ENCODE measurements at places on chromosomes 1 and 21. TPM values are rescaled to one million over a fixed set of nuclear protein-coding genes. Genes with fewer than 3 reads are reported as not detected.

IL12RB2 gene
- total RNA-seq: 31.8 TPM

MCOLN2 gene
- total RNA-seq: 15.0 TPM

JAK1 gene
- total RNA-seq: 212 TPM

PYCR2 gene
- total RNA-seq: 98.1 TPM

NGF gene
- not detected for total RNA-seq

Measured in activated CD4-positive, alpha-beta T cell treated with anti-CD3 and anti-CD28 coated beads, Interleukin-2, amount 10 ng/mL, durations not matched to agents 7 days and 5 days (primary cell).